Esophagus mucosa (tissue), 1 donor: ENCODE measurements at places on chromosomes 11 and 22.

DNA sequence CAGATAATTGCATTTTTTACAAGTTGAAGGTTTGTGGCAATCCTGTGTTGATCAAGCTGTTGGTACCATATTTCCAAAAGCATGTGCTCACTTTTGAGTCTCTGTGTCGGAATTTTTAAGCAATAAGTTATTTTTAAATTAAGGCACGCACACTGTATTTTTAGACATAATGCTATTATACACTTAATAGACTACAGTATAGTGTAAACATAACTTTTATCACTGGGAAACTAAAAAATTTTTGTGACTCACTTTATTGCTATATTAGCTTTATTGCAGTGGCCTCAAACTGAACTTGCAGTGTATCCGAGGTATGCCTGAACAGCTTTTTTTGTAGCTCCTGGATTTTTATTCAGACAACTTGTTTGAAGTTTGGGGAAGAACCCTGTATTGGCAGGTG is 31.3 kb upstream of the RRM1 start:
- no peak for ATAC-seq

DNA sequence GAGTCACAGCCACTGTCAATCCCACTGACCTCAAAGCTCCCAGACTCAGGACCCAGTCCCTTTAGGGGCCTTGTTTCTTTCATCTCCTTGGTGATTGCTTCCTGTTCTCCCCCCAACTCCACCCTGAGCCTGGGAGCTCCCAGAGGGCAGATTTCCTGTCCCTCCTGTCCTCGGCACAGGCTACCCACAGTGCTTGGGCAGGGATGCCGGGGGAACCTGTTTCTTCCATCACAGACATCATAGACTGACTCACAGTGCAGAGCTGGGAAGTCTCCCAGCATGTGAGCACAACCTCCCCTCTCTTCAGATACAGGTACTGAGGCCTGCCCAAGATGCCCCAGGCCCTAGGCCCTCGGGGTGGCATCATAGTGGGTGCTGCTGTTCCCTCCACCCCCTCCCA is 16.6 kb downstream of the TRIM29 start:
- peak; percentile 54 for ATAC-seq

DNA sequence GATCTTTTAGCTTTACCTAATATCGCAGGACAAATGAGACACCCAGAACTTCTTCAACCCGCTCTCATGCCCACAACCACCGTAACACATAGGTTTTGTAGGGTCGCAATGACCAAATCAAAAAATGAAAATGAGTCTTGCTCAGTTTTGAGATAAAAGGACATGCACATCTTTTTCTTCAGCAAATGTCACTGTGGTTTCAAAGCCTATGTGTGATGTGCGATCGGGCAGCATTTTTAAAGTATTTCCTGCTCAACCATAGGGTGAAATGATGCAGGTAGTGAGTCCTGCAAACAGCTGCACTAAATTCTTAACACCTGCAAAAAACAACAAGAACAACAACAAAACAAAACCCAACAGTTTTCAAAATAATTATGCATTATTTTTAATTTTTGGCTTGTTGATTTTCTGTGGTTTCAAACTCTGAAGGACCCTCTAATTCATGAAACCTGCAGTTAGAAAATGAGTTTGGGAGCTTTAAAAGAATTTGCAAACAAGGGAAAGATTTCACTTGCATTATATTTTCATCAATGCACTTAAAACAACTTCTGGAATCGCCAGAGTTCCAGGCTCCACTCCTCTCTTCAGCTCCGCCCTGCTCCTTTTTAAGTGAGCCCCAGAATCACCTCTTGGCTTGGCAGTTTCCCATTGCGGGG is 79.4 kb downstream of the PRR5L start:
- ATAC-seq = no peak

DNA sequence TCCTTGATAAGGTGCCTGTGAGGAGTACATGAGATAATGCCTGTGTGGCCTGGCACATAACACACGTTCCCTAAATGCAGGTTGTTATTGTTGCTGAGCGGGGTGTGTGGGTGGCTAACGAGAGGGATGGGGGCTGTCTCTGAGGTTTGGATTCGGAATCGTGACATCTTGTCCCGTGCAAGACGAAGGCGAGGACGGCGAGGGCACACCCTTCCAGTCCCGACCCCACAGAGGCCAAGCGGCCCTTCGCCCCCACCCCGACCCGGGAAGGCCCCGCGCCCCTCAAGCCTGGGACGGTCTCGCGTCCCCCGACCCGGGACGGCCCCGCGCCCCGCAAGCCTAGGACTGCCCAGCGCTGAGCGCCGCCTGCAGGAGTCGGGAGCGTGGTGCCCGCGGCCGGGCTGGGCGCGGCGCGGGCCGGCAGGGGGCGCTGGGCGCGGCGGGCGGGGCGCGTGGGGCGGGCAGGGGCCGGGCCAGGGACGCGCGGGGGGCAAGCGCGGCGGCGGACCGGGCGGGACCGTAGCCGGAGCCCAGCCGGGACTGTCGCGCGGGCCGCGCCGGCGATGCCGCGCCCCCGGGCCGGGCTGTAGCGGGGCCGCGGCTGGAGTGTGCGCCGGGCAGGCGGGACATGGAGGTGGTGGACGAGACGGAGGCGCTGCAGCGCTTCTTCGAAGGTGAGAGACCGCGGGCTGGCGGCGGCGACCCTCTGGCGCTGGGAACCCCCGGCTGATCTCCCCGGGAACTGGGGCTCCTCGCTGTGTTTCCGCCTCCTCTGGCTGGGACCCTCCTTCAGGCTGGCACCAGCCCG is at the start of gene MYRF:
Gene MYRF, plus strand, starts transcription at position 520 of the 808 bp plus-strand sequence. Its CDS starts 109 bp downstream, at position 629.
- peak; percentile 38 for ATAC-seq
